Bronchial epithelial cell (primary cell): ENCODE measurements at places on chromosomes 2 and 18. TPM values are rescaled to one million over a fixed set of nuclear protein-coding genes. Genes with fewer than 3 reads are reported as not detected.

GRCh38 chr2:177692042-177692782, 299.6 kb downstream of the AGPS start:
- DNase-seq = peak; percentile 76

The PSMA8 gene
- total RNA-seq = not detected in 2 replicates

DNA sequence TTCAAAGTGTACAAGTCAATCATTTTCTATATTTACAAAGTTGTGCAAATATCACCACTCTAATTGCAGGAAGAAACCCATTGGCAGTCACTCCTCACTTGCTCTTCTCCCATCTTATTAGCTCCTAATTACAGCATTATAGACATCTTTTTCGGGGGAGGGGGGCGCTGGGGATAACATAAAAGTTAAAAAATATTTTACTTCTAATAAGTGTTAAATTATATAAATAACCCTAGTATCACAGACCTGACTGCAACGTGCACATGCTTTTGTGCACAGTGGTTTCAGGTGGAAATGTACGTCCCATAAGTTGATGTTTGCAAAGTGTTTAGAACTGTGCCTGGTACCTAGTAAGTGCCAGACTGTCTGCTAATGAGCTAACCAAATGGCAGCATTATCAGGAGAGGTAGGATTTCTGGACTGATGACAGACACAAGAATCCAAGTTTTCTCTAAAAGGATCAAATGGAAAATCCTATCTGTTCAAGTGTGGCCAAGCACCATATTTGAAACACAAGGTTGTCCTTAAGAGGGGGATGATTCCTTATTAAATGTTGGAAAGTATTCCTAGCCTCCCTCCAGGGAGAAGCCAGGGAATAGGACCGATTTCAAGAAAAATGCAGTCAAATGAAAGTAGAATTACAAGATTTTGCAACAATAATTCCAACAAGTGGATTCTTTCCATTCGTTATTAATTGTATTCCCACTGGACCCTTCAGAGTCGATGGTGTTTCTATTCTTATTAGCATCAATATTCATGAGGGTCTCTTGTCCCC, 70.0 kb downstream of the ACKR3 start:
- no peak for DNase-seq

- no peak for DNase-seq
Observed at GRCh38 chr2:48347712-48348111, 182.2 kb upstream of the STON1 start.

The HOXD13 gene
- total RNA-seq = not detected in 2 replicates

GRCh38 chr2:42961385-42961811, 169.0 kb upstream of the HAAO start:
- no peak for DNase-seq

The HOXD3 gene
- total RNA-seq = not detected in 2 replicates

DNA sequence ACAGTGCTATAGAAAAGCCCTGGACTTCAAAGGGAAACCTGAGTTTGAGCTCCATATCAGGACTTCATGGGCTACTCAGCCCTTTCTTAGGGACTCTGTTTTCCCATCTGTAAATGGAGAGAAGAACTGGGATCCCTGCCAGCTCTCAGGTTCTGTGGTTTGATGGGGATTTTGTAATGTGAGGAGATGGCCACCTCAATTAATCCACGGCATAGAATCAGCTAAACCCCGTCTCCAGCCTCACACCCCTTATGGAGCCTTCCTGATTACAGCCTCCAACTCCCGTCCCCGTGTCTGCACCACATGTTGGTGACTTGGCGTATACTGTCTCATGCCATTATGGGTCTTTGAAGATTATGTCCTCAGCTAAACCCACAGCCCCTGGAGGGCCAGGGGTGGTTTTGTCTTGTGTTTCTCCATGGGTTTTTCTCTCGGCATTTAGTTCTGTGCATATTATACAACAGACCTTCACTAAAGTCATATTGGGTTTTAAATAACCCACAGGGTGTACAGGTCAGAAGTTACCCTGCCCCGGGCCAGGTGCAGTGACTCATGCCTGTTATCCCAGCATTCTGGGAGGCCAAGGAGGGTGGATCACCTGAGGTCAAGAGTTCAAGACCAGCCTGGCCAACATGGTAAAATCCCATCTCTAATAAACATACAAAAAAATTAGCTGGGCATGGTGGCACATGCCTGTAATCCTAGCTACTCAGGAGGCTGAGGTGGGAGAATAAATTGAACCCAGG, 63.8 kb upstream of the PPP1CB start:
- DNase-seq = no peak

DNA sequence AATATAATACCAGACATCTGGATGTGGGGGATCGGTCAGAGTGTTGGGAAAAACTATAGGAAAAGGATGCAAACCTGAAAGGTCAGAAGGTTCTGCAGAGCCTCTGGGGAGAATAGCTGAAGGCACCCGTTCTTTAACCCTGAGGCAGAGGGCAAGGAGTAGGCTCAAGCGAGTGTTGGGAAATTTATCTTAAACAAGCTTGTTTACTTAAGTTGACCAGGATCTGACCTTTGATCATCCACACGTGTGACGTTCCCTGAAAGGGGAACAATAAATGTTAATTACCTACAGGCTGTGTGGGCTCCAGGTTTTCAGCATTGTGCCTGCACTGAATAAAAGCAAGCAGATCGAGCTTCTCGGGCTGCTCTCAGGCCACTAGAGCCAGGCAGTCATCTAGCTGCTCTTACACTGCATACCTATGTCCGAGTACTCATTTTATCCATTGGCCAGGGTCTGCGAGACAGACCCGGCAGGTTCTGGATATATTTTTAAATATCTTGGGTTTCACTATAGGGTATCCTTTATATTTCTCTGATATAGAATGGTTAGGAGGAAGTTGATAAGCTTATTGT, 400.6 kb upstream of the CHST9 start:
- no peak for DNase-seq

GRCh38 chr2:75600461-75601011, 39.8 kb upstream of the EVA1A start:
- DNase-seq = peak; percentile 98

The EMX1 gene
- 0.26 TPM in 1 of 2 replicates, not detected in the other for total RNA-seq

The TTN gene
- total RNA-seq = under 0.01 TPM in 2 replicates

DNA sequence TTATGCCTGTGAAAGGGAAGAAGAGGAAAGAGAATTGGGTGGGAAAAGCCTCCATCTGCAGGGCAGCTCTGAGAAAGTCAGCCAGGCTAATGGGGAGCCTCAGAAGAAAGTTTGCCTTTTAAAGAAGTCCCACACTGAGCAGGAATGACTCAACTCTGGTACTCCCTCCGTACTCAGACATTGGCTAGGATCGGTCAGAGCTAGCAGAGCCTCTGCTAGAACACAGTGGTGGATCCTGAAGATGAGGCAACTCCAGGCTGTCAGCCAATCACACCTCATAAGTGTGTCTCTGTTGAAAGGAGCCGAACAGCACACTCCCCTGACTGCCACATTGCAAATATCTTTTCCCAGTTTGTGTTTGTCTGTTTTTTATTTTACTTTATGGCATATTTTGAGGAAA, 96.9 kb downstream of the HNRNPLL start:
- DNase-seq = peak; percentile 70

- peak; percentile 67 for DNase-seq
Observed at GRCh38 chr2:108637304-108637669, 82.0 kb upstream of the RANBP2 start.

DNA sequence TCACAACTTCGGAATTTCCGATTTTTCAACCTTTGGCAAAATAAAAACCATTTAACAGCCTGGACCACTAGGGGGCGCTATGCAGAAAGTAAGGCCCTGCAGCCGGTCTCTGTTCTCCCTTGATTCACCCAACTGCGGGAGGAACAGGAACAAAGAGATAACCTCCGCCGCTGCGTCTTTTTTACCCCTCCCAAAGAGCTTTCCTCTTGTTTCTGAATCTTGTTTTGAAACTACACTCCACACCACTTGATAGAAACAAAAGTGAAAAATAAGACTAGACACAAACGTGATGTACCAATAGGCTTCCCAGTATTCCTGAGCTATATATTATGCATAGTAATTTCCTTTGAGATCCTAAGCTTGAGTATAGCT, 231.2 kb downstream of the MYO3B start:
- DNase-seq = peak; percentile 50

The BCL11A gene
- total RNA-seq = 1.8 and 3.6 TPM in 2 replicates

- no peak for DNase-seq
Observed at GRCh38 chr2:26720322-26721114, 28.0 kb downstream of the KCNK3 start.

- no peak for DNase-seq
Observed at GRCh38 chr2:215604606-215605005, 168.7 kb upstream of the FN1 start.

The TXNDC2 gene
- total RNA-seq = under 0.01 TPM in 1 of 2 replicates, not detected in the other

- DNase-seq = no peak
Observed at GRCh38 chr2:201831469-201831868, 25.1 kb downstream of the CDK15 start.

GRCh38 chr18:70454704-70455322, 166.0 kb downstream of the SOCS6 start:
- peak; percentile 63 for DNase-seq

DNA sequence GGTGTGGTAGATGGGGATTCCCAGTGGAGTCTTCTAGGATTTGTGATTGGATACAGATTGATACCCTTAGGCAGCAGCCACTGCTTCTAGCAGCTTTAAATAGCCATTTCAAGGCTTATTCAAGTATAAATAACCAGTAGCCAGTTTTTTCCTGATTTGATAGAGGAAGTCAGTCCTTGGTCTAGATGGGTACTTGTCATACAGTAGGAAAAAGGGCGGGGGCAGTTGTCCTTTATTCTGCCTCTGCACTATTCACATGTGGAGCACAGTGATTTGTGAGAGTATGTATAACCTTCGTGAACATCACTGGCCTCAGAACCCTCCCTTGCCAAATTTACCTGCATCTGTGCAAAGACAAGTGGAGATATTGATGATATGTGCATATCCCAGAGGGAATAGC, 6.8 kb downstream of the PPP1CB start:
- DNase-seq = no peak

GRCh38 chr2:33673937-33674336, 74.8 kb upstream of the FAM98A start:
- DNase-seq = peak; percentile 17

DNA sequence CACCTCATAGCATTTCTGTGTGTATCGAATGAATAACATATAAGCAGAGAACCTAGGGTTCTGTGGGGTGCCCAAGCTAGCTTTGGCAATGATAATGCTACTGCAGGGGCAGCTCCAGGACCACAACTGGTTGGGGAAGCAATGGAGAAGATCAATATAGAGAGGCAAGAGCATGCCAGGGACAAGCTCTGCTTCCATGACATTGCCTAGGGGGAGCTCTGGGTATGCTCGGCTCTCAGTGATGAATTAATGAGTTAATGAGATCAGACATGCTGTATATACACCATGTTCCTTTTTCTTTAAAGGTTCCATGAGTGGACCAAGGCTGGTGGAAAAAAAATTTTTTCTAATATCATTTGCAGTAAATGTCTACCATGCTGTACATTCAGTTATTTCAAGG, 618.4 kb downstream of the BCL11A start:
- peak; percentile 1 for DNase-seq

- peak; percentile 53 for DNase-seq
Observed at GRCh38 chr2:60925994-60926740, 44.8 kb downstream of the REL start.

The SIX3 gene
- not detected in 2 replicates for total RNA-seq

The CD207 gene
- total RNA-seq = not detected in 2 replicates

DNA sequence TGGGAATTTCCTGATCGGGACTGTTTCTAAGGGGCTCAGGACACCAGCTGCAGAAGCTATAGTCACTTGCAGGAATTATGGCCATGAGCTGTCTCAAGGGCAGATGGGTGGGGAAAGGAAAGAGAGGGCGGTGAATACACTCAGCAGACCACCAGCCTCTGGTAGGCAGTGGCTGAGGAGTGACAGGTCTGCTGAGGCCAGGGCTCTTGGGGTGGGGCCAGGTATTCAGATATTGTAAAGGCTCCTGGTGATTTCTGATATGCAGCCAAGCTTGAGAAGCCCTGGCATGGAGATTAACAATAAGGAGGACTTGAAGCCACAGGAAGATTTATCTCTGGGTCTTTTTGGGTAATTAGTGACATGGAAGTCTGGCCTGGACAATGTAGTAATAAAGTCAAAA, 145.3 kb upstream of the AQP4 start:
- no peak for DNase-seq

The ASXL3 gene
- under 0.01 TPM in 2 replicates for total RNA-seq

DNA sequence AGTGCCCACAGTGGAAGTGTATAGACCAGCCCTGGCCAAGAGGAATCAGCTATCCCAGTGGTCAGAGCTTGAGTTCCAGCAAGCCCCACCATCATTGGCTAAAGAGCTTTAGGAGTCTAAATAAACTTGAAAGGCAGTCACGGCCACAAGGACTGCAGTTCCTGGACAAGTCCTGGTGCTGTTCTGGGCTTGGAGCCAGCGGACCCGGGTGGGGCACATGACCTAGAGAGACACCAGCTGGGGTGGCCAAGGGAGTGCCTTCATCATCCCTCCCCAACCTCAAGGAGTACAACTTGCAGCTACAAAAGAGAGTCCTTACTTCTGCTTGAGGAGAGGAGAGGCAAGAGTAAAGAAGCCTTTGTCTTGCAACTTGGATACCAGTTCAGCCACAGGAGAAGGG, 439.8 kb upstream of the TMEFF2 start:
- no peak for DNase-seq

DNA sequence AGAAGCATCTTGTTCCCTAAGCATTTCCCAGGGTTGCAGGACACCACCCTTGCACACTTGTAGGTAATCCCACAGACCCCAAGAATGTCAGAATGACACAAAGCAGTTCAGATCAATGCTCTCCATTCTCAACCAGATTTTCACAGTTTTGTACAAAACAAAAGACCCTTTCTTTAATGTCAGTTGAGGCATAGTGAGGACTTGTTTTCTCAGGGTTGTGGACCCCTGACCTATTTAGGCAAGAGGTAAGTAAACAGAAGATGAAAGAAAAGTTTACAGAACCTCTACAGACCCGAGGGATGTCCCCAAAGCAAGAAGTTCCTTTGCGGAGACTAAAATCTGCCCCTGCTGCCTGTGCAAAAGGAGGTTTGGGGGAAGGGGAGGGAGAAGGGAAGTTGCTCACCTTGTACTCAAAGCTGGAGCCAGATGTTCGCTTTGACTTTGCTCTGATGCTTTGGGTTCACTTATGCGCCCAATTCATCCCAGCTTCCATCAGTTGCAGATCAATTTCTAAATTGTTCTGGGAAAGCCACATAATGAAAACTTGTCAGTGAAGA, 635.4 kb downstream of the EPHA4 start:
- DNase-seq = no peak

DNA sequence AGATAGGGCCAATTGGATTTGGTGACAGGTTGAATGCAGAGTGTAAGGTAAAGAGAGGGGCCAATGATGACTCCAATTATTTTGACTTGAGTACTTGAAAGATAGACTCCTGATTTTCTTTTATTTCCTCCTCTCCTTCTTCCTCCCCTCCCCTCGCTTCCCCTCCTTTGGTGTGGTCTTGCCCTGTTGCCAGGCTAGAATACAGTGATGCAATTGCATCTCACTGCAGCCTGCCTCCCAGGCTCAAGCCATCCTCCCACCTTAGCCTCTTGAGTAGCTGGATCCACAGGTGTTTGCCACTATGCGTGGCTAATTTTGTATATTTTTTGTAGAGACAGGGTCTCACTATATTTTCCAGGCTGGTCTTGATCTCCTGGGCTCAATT, 2.3 kb downstream of the DGUOK start:
- no peak for DNase-seq

- peak; percentile 17 for DNase-seq
Observed at GRCh38 chr2:87996570-87996969, 19.8 kb downstream of the RNU2-63P start.

- no peak for DNase-seq
Observed at GRCh38 chr2:28868611-28869010, 1.5 kb downstream of the TRMT61B start.
